HEK293T (cell line): ENCODE measurements at places on chromosomes 2 and 18.
A peak's percentile ranks its signal among the peaks of the same experiment; 100 is the strongest.

DNA sequence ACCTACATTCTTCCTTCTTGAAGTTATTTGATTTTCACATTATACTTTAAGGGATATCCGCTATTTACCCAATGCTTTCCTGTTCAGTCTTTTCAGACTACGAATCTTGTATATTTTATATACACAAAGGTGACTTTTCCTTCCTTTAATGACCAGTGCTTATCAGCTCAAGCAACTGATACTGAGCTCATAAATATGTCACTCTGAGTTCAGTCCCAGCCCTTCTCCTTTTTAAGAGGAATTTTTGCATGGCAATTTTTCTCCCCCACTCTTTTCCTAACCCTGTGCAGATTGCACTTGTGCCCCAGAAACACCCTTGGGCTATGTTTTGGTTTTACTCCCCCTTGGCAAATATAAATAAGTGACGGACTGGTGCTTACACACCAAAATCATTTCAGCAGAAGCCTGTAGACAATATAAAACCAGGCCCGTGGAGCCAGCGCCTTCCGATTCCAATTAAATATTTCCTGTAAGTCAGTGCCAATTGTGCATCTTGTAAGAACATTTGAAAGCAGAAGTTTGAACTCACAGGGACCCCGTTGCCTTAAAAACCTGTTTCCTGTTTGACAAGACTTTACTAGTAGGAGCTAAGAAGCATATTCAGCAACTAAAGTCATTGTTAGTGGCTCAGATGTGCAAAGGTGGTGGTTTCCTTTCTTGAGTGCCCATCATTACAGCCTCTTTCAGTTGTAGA is 66.3 kb upstream of the GATA6 start:
- DNase-seq: no peak

DNA sequence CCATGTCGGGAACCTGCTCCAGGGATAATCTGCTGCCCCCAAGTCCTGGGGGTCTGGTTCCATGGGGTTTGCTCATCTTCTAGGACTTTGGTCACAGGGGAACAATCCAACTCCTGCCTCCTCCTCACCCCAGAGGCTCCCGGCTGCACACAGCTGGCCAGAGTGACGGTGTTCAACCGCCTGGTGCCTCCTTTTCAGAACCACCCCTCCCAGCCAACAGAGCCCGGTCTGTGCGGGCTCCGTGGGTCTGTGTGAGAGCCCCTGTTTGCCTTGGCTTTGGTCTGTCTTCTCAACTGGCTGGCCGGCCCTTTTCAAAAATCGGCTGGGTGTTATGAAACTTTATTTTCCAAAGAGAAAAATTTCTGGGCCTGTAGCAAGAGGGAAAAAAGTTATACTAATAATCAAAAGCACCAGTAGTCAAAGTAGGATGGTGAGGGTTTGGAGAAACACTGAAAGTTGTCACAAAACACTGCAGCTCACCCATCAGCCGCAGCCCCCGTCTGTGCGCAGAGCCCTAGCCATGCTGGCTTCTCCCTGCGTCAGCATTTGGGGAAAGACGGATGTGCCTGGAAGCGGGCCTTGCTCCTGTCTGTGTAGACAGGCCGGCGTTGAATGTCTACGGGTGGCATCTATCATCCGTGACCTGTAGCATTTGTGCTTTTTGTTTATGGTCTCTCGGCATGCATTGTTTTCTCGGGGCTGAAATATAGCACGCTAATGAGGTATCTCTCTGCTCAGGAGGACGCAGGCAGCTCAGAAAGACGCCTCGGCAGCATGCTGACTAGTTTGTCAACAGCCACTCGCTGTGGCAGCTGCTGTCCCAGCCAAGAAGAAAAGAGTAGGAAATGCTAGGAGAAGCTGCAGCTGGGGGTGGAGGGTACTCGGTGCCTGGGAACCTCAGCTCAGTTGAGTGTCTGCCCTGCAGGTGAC is 138.6 kb downstream of the GLI2 start:
- no peak for DNase-seq

DNA sequence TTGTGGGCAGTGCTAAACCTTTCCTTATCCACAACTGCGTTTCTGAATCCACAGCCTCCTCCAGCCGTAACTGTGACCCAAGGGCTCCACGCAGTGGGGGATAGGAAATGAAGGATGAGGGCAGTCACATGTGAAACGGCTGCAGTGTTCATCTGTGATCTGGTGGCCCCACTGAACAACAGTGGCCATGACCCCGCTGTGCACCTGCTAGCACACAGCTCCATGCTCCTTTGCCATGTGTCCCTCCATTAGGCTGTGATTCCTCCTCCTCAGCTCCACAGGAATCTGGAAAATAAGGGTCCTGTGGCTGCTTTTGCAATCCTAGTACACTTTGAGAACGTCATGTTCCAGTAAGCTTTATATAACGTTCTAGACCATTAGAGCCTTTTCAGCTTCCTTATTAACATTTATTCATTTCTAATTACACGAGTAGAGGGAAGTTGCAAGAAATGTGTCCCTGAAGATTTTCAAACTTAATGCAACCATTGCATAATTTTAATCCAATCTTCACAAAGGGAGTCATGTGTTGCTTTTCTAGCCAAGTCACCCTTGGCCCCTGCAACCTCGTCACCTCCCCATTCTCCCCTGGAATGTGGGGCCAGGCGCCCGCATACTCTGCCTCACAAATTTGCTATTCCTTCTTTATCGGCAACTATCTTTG is 7.1 kb upstream of the NAPG start:
- DNase-seq: peak; percentile 10

DNA sequence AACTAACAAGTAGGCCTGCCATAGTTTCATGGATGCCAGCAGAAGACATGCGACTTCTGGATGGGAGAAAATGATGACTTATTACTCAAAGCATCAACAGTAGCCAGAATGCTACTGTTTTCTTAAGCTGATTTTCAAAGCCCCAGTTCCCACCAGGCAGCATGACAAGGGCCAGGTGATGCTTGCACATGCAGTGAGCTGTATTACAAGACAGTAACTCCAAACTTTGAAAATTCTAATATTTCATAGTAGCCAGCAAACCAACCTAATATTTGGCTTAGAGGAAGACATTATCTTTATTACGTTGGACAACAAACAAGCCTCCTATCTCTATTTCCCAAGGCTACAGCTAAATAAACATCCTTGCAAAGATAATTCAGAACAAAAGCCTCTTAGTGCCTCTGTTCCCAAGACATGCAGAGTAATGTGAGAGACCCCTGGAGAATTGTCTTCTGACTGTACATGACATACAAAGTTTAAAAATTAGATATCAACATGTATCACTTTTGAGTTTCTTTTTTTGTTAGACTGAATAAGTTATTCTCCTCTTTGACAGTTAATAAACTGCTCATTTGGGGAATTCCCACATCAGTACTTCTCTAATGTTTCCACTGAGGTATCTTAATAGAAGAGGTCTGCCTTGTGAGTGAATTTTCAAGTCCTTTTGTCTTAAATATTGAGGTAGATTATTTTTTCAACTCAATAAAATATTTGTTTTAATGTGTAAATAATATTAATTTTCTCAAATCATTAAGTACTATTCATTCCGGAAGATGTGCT is 367.6 kb upstream of the CWC22 start:
- no peak for DNase-seq

DNA sequence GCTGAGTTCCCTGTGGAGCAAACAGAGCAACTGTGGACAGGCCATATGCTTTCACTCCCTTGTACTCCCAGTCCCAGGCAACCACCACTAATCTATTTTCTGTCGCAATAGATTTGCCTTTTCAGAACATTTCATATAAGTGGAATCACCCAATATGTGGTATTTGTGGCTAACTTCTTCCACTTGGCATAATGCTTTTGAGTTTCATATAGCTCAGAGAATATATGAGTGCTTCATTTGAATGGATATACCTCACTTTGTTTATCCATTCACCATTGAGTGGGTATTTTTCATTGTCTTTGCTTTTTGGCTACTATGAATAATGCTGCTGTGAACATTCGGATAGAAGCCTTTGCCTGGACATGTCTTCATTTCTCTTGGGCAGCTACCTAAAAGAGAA is 151.9 kb downstream of the CERS6 start:
- DNase-seq: no peak

DNA sequence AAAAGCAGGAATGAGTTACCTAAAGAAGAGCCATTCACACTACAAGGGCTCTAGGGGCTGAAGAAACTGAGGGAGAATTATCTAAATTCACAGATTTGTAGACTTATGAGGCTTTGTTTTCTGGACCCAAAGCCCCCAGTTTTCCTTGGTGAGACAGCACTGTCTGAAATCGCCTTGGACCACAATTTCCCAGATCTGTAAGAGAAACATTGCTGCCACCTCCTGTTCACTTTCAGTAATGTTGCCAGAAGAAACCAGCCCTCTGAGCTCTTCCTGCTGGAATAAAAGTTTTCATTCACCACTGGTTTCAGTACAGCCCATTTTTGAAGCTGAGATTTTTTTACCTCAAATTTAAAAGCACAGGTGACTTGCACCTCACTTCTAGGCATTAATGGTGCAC is 169.2 kb downstream of the CDH20 start:
- peak; percentile 43 for DNase-seq

GRCh38 chr2:128260239-128261138 is 58.2 kb downstream of the HS6ST1 start:
- no peak for DNase-seq
